ENCODE measurements at places on chromosomes 11 and 22.

DNA sequence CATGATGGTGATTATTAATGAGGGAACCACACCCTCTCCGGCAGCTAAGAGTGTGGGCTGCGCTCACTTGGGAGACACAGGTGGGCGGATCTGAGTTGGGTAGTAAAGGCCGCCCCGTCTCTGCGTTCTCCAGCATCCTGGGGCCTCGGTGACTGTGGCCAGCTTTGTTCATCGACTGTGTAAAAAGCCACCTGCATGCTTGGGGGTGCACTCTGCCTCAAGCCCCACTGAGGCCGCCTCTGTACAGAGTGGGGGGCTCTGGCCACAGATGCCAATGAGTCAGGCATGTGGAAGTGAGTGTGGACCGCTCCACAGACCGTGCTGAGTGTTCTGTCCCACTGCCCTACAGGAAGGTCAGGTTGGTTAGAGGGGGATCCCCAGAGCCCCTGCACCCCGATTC lies 192.7 kb downstream of the SHANK2 start:
- DNase-seq, result no peak

- no peak for DNase-seq
These were observed 294.5 kb downstream of the TBC1D22A start for GRCh38 chr22:47056776-47057470.

DNA sequence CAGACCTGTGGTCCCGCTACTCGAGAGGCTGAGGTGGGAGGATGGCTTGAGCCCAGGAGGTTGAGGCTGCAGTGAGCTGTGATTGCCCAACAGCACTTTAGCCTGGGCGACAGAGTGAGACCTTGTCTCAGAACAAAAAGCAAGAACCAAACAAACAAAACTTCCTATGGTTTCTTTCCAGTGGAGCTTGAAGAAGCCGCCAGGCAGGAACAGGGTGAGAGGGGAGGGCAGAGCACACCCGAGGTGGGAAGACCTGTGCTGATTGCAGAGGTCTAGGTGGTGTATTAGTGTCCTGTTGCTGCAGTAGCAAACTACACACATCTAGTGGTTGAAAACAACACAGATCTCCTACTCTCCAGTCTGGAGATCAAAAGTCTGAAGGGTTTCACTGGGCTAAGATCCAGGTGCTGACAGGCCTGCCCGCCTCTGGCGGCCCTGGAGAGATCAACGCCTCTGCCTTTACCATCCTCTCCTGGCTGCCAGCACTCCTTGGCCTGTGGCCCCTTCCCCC lies 10.5 kb downstream of the ARHGEF17 start:
- no peak for DNase-seq

- DNase-seq, result no peak
These were observed 60.6 kb upstream of the E2F8 start for GRCh38 chr11:19301361-19301760.

- no peak for DNase-seq
These were observed 6.0 kb upstream of the RAB3IL1 start for GRCh38 chr11:61923166-61924063.

GRCh38 chr22:20777420-20778177 lies 3.7 kb downstream of the SERPIND1 start:
- DNase-seq, result peak; percentile 69

- no peak for DNase-seq
These were observed 4.3 kb upstream of the PARVB start for GRCh38 chr22:44019846-44020245.

- DNase-seq, result no peak
These were observed 14.8 kb upstream of the FAM168A start for GRCh38 chr11:73612601-73613140.

GRCh38 chr11:17073370-17074027 lies 4.0 kb downstream of the RPS13 start:
- no peak for DNase-seq

- DNase-seq, result no peak
These were observed 54.0 kb upstream of the SEZ6L start for GRCh38 chr22:26115266-26115665.

- no peak for DNase-seq
These were observed 908 bp downstream of the PPME1 start for GRCh38 chr11:74171997-74172396.

GRCh38 chr22:20552443-20553401 lies 45.3 kb downstream of the MED15 start:
- no peak for DNase-seq

DNA sequence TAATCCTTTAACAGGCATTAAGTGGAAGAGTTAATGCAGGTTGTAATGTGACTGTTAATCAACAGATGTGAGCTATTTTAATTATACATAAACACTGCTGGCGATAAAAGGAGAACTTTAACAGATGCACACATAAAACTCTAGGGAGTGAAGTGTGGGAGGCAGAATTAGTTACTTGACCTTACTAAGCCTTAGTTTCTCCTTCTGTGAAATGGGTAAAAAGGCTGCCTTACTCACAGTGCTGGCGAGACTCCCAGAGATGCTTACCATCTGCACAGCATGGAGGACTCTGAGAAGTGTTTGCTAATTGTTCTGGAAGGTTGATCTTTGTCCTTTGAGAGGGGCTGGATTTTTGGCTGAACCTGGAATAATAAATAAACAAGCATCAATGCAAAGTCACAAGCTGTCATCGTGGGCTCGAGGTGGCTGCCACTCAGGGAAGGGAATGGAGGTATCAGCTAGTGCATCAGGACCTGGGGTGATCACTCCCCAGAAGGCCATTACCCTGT lies 58.6 kb upstream of the MPEG1 start:
- no peak for DNase-seq

GRCh38 chr11:78789375-78789774 lies 214.7 kb upstream of the NARS2 start:
- no peak for DNase-seq

- no peak for DNase-seq
These were observed 5.3 kb upstream of the ACR start for GRCh38 chr22:50732681-50733080.

DNA sequence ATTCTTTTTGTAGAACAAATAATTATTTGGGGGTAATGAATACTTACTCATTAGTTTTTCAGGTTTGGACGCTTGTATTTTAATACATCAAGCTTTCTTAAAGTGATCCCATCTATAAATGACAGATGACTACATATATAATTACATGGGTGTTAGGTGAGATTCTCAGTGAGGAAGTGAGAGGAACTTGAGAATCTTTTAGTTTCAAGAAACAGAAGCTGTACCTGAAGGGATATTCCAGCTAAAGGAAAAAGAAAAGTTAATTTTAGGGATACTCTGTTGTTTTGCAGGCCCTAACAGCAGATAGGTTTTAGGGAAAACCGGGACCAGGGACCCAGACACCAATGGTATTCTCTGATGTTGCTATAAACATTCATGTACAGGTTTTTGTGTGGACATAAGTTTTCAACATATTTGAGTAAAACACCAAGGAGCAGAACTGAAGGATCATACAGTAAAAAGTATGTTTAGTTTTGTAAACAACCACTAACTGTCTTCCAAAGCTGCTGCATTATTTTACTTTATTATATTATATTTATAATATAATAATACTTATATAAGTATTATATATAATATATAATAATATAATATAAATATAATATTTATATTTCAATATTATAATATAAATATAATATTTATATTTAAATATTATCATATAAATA lies 24.1 kb upstream of the PHOX2A start:
- no peak for DNase-seq

DNA sequence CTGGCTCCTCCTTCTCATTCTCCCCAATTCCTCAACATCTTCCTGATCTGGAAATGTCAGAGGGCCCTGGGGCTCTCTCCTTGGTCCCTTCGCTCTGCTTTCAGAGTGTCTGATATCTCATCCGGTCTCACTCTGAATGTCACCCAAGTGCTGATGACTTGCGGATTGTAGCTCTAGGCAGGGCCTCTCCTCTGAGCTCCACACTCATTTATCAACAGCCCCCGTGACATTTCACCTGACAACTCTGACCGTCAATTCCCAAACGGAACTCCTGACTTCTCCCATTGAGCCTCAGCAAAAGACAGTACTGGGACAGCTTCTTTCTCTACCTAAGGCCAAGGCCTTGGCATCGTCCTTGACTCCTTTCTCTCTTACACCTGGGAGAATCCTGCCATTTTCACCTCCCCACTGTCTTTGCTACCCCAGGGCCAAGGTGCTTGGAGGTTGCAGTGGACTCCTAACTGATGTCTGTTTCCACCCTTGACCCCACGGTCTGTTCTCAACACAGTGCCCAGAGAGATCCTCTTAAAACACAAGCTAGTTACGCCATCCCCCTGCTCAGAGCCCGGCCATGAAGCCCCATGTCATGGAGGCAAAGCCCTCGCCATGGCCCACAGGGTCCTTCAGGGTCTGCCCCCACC lies 57.5 kb upstream of the THY1 start:
- no peak for DNase-seq

DNA sequence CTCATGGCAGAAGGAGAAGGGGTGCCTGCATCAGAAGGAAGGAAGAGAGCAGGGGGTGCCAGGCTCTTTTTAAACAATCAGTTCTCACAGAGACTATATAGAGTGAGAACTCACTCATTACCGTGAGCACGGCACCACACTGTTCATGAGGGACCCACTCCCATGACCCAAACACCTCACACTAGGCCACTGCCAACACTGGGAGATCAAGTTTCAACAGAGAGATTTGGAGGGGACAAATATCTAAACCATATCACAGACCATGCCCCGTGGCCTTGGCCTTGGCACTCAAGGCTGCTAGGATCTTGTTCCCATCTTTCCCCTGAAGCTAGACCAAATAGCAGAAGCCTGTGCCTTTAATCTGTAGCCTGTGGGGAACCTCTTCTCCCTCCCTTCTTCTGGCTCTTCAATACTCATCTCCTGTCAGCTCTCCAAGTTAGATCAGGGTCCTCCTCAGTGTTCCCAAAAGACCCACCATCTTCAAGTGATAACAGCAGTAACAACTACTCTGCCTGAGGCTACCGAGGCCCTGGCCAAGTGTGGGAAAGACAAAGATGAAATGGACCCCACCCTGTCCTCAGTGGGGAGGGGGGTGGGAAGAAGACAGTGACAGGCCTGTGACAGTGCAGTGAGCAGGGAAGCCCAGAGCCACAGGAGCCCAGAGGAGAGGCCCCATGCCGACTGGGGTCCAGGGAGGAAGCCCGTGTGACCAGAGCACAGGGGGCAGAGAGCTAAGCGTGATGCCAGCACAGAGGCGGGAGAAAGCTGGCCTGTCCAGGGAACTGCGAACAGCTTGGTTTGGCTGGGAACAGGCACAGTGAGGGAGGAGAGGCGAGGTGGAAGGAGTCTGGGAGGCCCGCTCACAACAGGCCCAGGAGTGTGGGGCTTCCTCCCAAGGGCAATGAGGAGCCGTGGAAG lies 72.6 kb downstream of the MYO7A start:
- no peak for DNase-seq
